ENCODE measurements at places on chromosomes 2 and 18. TPM values are rescaled to one million over a fixed set of nuclear protein-coding genes. Genes with fewer than 3 reads are reported as not detected.

The ERMN gene
- 0.42 TPM for total RNA-seq

The COL6A3 gene
- total RNA-seq = 7.0 TPM

The C2orf66 gene
- total RNA-seq = not detected

GRCh38 chr2:233449921-233450863 is 95.9 kb downstream of the DGKD start:
- H3K27ac ChIP-seq = no peak overlapping the region
- peaks cover 83% of the 10 kb centered on the region for H3K36me3 ChIP-seq
- no peak for DNase-seq
- no peaks in the 10 kb centered on the region for H3K4me1 ChIP-seq

- H3K27me3 ChIP-seq = no peaks in the 10 kb centered on the region
- no peaks in the 10 kb centered on the region for H3K36me3 ChIP-seq
- H3K27ac ChIP-seq = no peak overlapping the region
- no peaks in the 10 kb centered on the region for H3K4me1 ChIP-seq
Measured at GRCh38 chr2:223563462-223563861, 38.7 kb downstream of the SCG2 start.

DNA sequence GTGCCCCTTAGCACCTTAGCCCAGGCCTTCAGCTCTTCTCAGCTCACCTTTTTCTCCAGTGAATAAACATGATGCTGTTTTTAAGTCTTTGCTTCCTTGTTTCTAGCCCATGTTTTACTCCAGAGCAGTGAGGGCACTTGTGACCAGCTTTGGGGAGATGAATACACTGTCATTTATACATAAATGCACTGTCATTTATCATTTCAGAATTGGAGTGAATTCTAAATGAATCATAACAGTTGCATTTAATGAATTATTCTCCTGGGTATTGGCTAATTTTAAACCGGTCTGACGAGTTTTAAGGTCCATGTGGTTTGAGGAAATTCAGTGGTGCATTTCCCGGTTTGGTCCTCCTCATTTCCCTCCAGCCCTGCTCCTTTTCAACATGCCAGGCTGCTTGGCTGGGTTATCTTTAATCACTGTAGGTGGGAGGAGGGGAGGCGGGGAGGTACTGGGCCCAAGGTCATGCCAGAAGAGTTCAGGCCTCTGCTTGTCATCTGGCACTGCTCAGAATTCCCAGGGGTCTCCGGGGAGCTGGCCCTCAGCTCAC is 23.9 kb downstream of the PRKCE start:
- H3K27ac ChIP-seq = no peak overlapping the region
- no peaks in the 10 kb centered on the region for H3K4me1 ChIP-seq
- no peak for DNase-seq
- no peaks in the 10 kb centered on the region for H3K27me3 ChIP-seq
- H3K36me3 ChIP-seq = no peaks in the 10 kb centered on the region

DNA sequence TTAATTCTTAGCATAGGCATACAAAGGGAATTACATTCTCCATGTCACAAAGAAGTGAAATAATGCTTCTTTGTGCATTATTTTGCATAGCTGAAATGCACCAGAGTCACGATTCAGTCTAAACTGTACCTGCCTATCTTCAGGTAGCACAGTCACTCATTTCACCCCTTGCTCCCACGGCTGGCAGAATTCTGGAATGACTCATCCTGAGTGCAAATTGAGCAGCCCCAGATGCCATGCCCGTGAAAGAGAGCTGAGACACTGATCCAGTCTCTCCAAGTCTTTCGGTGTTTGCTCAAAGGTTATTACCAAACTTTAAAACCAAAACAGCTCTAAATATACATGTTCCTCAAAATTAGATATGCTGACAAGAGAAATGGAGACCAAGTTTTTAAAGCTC is 168.3 kb upstream of the POU3F3 start:
- DNase-seq = no peak
- no peak overlapping the region for H3K4me3 ChIP-seq
- H3K27me3 ChIP-seq = no peaks in the 10 kb centered on the region
- no peaks in the 10 kb centered on the region for H3K4me1 ChIP-seq
- no peak overlapping the region for H3K27ac ChIP-seq

GRCh38 chr2:127618551-127619202 is 27.3 kb upstream of the GPR17 start:
- peaks cover 3% of the 10 kb centered on the region for H3K27me3 ChIP-seq
- no peak for DNase-seq
- no peak overlapping the region for H3K27ac ChIP-seq
- H3K4me1 ChIP-seq = peaks cover 4% of the 10 kb centered on the region
- H3K4me3 ChIP-seq = no peak overlapping the region
